ENCODE measurements at places on chromosomes 6 and 20.

DNA sequence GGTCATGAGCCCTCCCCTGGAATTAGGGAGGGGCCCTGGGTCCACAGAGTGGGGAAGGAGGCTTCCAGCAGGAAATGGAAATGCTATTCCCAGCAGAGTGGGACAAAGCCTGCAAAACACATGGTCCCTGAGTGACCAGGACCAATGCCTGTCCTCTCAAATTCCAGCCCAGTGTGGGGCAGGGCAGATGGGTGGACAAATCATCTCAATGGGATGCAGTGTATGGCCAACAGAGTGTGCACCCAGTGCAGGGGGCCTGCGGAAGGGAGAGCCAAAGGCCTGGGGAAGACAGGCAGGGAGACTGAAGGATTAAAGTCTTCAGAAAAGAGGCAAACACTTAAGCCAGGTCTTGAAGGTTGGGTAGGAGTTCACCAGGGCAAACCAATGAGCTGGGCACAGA lies 28.7 kb upstream of the PHACTR3 start:
- DNase-seq = no peak

DNA sequence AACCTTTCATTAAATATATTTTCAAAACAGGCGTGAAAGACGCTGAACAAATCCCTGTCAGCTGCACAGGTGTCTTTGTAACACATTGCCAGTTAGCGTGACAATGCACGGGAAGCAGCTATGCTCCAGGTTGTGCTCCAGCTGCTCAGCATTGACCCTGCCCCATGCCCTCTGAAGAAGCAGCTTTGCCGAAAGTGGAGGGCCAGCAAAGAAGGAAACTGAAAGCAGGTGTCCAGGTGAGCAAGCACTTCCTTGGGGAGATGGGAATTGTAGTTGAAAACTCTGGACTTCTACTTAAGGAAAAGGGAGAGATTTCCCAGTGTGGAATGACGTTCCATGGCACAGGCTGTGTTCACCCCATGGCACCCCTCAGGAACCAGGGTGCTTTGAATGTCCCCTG lies 125.7 kb downstream of the TTLL2 start:
- DNase-seq = no peak

- no peak for DNase-seq
These were observed 17.8 kb downstream of the SCUBE3 start for GRCh38 chr6:35231563-35231962.

GRCh38 chr6:18439581-18439980 lies 52.4 kb downstream of the RNF144B start:
- DNase-seq = no peak

DNA sequence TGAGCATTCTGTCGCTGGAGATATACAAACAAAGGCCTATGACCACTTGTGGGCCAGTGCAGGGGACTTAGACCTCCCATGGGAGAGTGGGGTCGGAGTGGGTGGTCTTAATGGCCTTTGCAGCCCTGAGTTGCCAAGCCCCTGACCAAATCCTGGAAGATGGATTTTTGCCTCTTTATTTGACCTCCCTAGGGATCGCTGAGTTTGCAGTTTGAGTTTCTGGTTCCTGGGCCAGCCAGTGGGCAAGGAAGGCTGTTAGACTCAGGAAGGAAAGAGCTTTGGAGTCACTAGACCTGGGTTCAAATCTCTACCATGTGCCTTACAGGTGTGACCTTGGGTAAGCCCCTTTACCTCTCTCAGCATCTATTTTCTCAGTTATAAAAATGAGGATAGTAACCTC lies 94.1 kb downstream of the CD40 start:
- DNase-seq = no peak

- no peak for DNase-seq
These were observed 6.1 kb upstream of the RWDD1 start for GRCh38 chr6:116564921-116565872.

DNA sequence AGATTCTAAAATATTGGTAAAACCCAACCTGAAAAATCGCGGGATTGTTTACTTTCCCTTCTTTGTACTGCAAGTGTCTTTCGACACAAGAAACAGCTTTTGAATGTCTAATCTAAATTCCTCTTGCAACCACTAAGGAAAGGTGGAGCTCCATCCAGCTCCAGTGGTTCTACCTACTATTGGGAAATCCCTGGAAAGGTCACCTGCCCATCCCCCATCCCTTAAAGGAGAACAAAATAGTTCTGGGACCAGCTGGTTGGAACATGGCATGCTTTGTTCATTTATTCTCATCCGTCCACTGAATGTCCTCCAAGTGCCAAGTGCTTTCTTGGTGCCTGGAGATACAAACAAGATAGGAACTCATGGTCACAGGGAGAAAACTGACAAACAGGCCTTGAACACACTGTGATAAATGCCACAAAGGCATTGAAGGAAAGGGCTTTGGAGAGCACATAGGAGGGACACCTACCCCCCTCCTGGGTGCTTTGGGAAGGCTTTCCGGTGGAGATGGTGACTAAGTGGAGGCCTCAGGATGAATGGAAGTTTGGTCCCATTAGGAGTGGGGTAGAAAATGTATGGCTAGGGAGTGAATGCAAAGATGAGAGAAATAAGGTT lies 2.3 kb upstream of the CITED2 start:
- DNase-seq = no peak

DNA sequence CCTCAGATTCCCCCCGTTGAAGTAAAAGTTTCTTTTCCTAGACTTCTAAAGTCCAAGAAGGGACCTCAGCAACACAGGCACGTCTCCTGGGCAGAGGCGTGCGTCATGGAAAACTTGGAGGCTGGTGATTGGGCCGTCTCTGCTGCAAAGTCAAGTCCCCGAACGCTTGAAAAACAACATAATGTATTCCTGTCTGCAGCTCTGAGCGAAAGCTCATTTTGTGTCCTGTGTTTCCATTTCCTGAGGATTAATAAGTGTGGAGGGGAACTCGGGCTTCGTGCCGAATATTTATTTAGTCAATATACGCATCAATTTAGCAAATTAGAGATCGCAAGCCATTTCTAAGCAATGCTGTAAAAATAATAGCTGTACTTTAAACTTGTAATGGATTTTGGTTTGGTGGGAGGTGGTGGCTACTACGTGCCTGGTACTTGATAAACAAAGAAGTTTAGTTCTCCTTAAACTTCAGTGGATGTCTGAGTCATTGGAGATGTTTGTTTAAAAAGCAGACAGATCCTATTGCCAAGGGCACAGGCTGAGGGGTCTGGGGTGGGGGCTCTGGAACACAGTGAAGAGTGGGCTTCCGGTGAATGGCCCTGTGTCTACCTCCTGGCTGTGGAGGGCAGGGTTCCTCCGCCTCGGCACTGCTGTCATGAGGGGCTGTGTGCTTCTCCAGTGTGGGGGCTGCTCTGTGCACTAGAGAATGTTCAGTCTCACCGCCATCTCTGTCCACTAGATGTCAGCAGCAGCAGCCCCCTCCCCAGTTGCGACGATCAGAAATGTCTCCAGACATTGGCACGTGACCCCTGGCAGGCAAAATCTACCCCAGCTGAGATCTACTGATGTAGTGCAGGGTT lies 21.8 kb downstream of the PCK1 start:
- no peak for DNase-seq

GRCh38 chr20:45337367-45338120 lies 10.7 kb downstream of the SDC4 start:
- DNase-seq = no peak

DNA sequence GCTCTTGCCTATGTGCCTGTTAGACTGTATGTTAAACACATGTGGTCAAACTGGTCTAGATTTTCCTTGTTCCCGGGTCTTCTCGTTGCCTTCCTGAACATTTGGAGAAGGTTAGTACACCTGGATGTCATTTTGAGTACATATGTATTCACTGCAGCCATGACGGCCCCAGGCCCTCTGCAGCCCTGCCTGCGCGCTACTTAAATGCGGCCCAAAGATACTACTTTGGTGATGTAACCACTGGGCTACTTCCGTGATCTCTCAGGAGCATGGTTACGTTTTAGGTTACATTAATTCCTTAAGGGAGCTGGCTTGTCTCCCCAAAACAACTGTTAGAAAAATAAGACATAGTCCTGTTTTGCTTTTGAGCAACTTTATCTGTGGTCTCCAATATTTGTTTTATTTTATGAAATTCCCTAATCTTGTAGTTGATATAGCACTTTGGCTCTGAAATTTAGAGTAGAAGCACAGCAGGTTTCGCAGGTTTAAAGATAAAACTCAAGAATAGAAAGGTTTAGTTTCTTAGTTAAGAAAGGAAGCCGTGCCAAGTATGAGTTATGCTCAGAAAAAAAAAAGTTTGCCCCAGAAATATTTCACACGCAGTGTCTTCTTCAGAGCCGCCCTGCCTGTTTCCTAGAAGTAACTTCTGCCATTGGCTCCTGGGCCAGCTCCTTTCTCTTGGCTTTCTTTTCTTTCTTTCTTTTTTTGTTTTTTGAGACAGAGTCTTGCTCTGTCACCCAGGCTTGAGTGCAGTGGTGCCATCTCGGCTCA lies 38.1 kb downstream of the TIAM2 start:
- no peak for DNase-seq

GRCh38 chr6:51396583-51396982 lies 577.9 kb downstream of the TFAP2B start:
- DNase-seq = no peak

DNA sequence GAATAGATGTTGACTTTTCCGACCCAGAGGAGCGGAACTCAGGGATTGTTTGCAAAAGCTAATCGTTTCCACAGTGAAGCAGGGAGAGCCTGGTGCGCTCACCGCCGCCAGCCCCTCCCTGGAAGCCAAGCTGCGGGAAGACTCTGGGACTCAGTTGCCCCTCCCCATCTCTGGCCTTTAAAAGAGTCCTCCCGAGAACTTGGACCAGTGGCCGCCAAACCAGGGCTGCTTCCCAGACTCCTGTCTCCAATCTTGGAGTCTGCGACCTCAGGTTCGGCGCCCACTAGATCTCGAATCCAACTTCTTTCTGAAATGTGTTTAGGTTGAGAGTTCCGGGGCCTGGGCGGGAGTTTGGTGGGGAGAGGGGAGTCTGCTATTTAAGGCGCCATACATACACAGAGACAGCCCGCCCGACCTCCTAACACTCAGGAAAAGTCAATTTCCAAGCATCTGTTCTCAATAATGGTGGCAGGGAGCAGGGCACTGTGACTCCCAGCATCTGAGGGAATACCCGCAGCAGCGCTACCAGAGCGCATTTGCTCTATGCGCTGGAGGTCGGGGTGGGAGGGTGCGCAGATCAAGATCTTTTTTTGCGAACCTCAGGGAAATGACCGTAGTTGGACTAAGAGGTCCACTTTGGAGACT lies 800 bp upstream of the GRIK2 start:
- DNase-seq = no peak

DNA sequence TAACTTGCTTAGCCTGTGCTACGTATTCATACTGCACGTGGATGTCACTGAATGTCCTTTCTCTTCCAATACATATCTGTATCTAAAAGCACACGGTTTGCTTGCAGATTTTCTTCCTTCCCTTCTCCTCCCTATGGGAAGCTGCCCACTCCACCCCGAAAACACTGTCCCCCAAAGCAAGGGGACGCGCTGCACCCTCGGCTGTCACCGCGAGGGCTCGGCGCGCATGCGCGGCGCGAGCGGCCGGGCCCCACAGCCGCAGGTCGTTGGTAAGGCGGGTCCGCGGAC lies 659 bp downstream of the TMX4 start:
- DNase-seq = no peak
